Natural killer cell (primary cell): ENCODE measurements at places on chromosomes 2 and 18. TPM values are rescaled to one million over a fixed set of nuclear protein-coding genes. Genes with fewer than 3 reads are reported as not detected.

Gene COL4A4
- total RNA-seq, result 0.88 TPM

Gene TUBA4B
- not detected for total RNA-seq

Gene GALR1
- not detected for total RNA-seq

DNA sequence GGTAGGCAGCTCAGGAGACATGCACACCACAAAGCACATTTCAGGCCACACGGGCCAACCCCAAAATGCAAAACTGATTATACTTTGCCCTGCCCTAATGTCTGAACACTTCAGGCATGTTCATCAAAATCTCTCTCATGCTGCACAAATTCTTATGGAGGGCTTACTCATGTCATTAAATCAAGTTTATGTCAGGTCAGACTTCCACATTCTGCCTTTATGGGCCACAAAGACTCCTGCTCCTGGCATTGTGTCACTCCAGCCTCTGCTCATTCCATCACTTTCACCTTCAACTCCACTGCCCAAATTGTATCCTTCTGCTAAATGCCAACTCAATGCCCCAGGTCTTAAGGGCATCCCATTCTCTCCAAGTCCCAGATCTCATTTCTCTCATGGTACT lies 9.2 kb downstream of the UXS1 start:
- H3K4me3 ChIP-seq, result no peak overlapping the region
- H3K27me3 ChIP-seq, result no peaks in the 10 kb centered on the region
- H3K4me1 ChIP-seq, result peaks cover 15% of the 10 kb centered on the region
- DNase-seq, result no peak
- H3K36me3 ChIP-seq, result no peaks in the 10 kb centered on the region

DNA sequence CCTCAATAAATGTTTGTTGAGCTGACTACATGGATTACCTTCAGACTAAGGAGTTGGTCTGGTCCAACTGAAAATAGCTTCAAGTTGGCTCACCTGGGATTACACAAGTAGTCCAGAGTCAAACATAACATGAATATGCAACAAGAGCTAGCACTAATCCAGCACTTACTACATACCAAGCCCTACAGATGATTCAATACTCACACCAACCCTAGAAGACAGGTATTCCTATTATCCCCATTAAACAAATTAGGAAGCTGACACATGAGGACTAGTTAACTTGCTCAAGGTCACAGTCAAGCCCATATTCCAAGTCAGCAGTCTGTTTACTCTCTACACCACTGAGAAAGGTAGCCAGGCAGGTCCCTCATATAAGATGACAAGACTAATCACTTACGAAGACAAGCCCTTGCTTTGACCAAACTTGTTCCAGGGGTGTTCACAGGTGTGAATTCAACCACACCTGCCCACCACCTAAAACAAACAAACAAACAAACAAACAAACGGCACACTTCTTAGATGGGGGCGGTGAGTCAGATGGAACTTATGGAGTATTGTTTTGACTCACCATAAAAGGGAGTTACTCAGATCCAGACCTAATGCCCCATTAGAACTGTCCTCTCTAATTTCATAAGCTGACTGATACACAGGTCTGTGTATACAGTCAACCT lies 29.1 kb downstream of the TMEM131 start:
- H3K36me3 ChIP-seq, result no peaks in the 10 kb centered on the region
- no peak for DNase-seq
- H3K27ac ChIP-seq, result no peak overlapping the region
- no peaks in the 10 kb centered on the region for H3K27me3 ChIP-seq
- H3K4me3 ChIP-seq, result no peak overlapping the region

GRCh38 chr18:13726972-13727331 lies 479 bp downstream of the RNMT start:
- H3K4me1 ChIP-seq, result peaks cover 15% of the 10 kb centered on the region

- no peak overlapping the region for H3K27ac ChIP-seq
- no peaks in the 10 kb centered on the region for H3K27me3 ChIP-seq
- no peak for DNase-seq
- H3K36me3 ChIP-seq, result peaks cover 57% of the 10 kb centered on the region
Measured at GRCh38 chr2:223882715-223883114, 45.3 kb upstream of the AP1S3 start.

GRCh38 chr2:118774458-118775133 lies 72.9 kb downstream of the EN1 start:
- H3K36me3 ChIP-seq, result no peaks in the 10 kb centered on the region
- no peak overlapping the region for H3K4me3 ChIP-seq
- DNase-seq, result no peak
- peaks cover 12% of the 10 kb centered on the region for H3K27me3 ChIP-seq
- peaks cover 5% of the 10 kb centered on the region for H3K4me1 ChIP-seq
- H3K27ac ChIP-seq, result no peak overlapping the region
